ENCODE measurements at places on chromosomes 2 and 18.

GRCh38 chr2:28613633-28614501, 118.0 kb downstream of the PLB1 start:
- DNase-seq = no peak

- DNase-seq = peak; percentile 55
Measured at GRCh38 chr2:32360416-32360815, 3.6 kb downstream of the BIRC6 start.

GRCh38 chr2:2831633-2832032, 500.6 kb upstream of the MYT1L start:
- DNase-seq = no peak

DNA sequence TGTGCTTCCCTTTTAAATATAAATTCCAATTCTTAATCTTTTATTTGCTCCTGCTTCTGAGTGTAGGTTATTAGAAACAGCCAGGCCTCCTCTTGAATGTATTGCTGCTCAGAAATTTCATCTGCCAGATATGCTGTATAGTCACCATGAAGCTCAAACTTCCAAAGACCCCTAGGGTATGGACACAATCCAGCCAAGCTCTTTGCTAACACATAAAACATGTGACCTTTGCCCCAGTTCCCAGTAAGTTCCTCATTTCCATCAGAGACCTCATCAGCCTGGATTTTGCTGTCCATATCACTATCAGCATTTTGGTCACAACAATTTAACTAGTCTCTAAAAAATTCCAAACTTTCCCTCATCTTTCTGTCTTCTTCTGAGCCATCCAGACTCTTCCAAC, 75.2 kb downstream of the MAP2 start:
- peak; percentile 90 for DNase-seq

GRCh38 chr18:8046441-8046840, 479.3 kb downstream of the PTPRM start:
- no peak for DNase-seq

- DNase-seq = no peak
Measured at GRCh38 chr2:148876595-148877402, 1.8 kb downstream of the KIF5C start.

GRCh38 chr2:231691251-231691772, 17.0 kb upstream of the PTMA start:
- DNase-seq = no peak

DNA sequence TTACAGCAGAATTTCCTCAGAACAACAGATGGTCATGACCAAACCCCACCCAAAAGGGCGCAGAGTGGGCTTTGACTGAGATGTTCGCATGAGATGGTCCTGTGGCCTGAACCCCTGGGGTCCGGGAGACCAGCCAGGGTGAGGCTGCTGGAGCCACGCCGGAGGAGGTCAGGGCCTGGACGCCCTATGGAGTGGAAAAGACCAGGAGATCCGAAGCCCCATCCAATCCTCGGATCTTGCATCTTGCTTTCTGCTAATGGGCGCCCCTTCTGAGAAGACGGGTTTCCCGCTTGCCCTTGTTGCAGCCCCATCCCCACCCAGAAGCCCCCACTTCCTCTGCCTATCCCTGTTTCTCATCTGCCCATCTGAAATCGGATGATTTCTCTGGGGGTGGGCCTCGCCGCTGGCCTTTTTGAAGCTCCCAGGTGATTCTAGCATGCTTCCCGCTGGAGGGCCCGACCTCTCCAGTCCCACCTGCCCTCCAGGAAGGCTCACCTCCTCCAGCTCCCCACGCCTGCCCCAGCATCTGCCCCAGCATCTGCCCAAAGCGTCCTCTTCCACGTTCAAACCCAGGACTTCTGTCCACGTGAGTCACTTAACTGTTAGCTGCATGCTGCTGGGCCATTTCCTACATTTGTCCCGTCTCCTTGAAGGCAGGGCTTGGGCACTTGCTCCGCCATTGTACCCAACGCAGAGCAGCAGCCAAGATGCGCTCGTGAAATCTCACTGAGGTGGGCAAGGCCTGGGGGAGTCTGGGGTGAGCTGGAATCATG, 4.3 kb upstream of the CNDP1 start:
- no peak for DNase-seq

- peak; percentile 50 for DNase-seq
Measured at GRCh38 chr2:127067620-127068350, 39.2 kb downstream of the BIN1 start.

DNA sequence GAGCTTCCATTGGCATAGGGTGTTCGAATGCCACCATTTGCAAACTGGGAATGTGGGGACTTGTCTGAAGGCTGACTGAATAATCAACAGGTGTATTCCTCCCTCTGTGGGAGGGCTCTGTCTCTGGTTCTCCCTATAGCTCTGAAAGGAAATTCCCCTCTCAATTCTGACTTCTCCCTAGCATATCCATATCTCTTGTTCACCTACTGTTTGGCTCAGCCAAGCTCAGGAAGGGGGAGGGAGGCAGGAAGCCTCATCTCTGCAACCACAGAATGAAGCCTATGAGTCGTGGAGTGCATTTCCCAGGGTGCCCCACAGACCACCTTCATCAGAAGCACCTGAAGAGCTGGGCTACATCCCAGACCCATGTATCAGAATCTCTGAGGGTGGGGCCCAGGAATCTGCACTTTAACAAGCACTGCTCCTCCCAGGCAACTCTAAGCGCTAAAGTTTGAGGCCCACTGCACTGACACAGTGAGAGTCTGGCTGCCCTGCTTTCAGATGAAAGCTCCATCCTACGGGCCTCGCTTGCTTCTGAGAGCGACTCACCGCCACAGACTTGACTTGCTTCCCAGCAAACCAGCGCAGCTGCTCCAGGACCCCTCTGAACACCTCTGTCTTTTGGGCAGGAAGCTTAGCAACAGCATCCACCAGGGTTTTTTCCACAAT, 32.0 kb downstream of the XDH start:
- DNase-seq = peak; percentile 53

- DNase-seq = no peak
Measured at GRCh38 chr2:208573569-208573968, 167.0 kb downstream of the PTH2R start.

- DNase-seq = no peak
Measured at GRCh38 chr18:78721238-78721875, 258.3 kb upstream of the SALL3 start.

DNA sequence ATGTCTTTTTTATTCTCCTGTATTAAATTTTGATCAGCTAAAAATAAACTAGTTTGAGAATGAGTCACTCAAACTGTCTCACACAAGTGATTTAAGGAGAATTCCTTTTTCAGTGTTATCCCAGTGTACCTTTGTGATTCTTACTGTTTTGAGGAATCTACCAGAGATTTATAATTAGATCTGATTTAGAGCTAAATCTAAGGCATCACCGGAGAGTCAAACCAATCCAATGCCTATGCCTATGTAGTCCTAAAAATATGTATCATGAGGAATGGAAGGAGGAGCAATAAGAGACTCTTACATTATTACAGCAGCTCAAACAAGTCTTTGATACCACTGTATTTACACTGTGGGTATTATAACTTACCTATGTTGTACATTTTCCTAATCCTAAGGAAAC, 63.4 kb upstream of the CYP20A1 start:
- peak; percentile 41 for DNase-seq

DNA sequence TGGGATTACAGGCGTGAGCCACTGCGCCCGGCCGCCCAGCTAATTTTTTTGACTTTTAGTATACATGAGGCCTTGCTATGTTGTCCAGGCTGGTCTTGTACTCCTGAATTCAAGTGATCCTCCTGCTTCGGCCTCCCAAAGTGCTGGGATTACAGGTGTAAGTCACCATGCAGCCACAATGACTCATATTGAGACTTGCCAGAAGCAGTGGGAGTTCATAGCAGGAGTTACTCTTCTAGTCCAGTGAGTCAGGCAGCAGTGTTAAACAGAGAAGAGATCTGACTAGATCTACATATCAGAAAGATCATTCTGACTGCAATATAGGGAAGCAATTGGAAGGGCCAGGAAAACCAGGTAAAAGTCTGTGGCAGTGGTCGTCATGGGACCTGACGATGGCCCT, 1.5 kb upstream of the FLACC1 start:
- DNase-seq = peak; percentile 76

GRCh38 chr2:170500770-170501169, 214.4 kb upstream of the SP5 start:
- no peak for DNase-seq

DNA sequence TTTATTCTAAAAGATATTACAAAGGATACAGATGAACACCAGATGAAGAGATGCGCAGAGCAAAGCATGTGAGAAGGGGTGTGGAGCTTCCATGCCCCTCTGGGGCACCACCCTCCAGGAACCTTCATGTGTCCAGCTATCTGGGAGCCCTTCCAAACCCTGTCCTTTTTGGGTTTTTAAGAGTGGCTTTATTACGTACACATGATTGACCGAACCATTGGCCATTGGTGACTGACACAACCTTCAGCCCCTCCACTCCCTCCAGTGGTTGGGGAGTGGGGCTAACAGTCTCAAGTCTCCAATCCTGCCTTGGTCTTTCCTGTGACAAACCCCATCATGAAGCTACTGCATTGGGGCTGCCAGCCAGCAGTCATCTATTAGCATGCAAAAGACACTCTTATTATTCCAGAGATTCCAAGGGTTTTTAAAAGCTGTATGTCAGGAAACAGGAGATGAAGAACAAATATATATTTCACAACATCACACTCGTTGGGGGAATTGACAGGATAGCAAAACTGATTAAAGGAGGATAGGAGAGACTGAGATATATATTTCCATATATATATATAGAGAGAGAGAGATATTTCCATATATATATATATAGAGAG, 19.4 kb downstream of the IL1B start:
- no peak for DNase-seq

- DNase-seq = no peak
Measured at GRCh38 chr2:116820986-116821385, 993.5 kb upstream of the DDX18 start.

- DNase-seq = no peak
Measured at GRCh38 chr2:76826691-76827090, 695.5 kb downstream of the LRRTM4 start.

DNA sequence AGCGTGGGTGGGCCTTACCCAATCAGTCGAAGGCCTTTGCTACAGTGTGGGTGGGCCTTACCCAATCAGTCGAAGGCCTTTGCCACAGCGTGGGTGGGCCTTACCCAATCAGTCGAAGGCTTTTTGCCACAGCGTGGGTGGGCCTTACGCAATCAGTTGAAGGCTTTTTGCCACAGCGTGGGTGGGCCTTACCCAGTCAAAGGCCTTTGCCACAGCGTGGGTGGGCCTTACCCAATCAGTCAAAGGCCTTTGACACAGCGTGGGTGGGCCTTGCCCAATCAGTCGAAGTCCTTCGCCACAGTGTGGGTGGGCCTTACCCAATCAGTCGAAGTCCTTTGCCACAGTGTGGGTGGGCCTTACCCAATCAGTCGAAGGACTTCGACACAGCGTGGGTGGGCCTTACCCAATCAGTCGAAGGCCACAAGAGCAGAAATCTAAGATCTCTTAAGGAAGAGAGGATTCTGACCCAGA, 16.3 kb upstream of the GAL3ST2 start:
- DNase-seq = no peak

DNA sequence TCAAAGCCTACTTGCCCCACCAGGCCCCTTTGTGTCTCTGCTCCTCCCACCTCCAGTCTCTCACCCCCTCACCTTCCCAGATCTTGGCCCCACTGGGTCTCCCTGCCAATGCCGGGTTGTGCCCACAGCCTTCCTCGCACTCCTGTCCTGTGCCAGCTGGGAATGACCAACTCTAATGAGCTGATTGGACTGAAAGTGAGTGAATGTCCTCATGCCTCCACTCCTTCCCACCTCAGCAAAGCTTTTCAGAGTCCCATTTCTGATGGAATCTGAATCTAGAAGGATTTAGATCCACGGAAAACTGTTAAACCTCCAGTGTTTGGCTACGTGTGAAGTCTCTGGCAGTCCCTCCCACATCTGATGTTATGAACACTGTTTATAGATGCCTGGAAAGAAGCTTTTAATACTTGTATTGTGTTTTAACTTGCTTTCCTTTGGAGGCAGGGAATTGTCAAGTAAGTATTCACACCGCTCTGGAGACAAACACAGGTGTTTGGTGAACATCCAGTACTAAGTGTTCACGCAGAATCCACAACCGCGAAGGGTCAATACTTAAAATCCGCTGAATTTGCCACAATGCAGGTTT, 103.9 kb downstream of the RTN4 start:
- no peak for DNase-seq

DNA sequence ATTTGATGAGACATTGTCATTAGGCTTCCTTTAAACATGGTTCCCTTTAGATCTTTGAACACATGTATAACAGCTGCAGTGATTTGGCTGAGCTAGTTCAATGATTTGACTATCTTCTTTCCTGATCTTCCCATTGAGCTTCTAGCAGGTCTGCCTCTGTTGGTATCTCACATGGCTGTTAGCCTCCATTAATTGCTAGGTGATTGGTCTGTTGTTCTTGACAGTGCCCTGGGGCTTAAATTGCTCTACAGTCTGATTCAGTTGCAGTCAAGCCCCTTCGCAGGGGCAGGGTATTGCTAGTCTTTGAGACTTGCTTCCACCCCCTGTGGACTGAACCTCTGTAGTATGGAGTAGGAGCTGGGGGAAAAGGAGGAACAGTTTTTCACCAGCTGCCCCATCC, 24.1 kb downstream of the SKA1 start:
- no peak for DNase-seq

GRCh38 chr18:55248495-55248894, 289.2 kb upstream of the CCDC68 start:
- DNase-seq = no peak

DNA sequence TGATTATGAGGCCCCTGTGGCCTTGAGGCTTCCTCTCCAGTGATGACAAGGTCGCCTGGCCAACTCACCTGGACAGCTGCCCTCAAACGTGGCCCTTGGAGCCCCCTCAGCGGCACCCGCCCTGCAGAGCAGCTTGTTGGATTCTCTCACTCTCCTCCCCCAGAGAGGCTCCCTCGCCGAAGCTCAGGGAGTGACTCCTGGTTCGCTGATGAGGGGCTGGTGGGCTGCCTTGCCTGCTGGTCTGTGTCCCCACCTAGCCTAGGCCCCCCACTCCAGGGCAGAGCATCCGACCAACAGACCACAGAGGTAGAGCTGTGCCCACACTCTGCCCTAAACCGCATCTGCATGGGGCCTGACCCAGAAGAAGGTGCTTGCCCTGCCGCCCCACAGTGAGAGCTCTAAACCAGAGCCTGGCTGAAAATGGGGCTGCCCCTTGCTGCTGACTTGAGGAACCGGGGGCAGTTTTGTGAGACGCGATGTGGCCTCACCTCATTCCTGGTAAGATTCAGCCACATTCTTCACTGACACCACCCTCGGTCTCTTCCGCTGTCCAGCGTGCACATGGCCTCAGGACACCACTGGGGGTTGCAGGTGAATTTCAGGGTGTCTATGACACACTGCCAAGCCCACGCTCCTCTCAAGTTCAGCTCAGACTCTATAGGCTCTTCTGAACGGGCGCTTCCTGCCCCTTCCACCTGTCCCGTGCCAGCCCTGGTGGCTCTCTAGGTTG, 131.6 kb downstream of the CABLES1 start:
- DNase-seq = no peak

Data from EH (cell line).